ENCODE measurements at places on chromosomes 16 and 17.

DNA sequence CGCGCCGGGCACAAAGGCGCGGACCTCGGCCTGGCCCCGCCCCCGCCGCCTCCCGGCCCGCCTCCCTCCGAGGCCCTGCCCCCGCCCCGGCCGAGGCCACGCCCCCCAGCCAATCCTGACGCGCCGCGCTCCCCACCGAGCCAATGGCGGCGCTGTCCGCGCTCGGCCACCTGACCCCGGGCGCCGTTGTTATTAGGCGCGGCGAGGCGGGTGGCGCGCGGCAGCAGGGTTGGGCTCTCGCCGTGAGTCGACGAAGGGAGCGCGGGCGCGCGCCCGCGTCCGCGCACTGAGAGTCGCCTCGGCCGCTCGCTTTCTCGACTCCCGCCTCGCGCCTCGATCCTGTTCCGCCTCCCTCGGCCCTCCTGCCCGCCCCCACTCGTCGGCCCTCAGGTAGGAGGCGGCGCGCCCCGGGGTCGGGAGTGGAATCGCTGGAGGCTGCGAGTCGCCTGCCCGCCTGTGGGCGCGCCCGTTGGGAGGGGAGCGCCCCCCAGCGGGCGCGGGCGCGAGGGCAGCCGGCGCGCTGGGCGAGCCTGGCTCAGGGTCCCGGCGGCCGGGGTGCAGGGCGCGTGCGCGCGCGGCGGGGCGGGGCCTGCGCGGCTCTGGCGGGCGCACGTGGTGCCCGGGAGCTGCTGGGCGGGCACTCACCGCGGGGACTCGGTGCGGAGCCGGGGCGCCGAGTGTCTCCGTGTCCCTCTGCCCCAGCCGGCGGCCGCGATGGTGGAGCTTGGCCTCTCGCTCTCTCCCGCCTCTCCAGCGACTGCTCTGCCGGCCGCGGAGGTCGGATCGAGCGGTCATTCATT, 405 bp upstream of the CBLN1 start:
- peaks cover 58% of the 10 kb centered on the region for H3K4me1 ChIP-seq
- H3K4me3 ChIP-seq: peak overlapping the region; percentile 45
- no peak overlapping the region for H3K27ac ChIP-seq
- peak; percentile 72 for DNase-seq
- peaks cover 95% of the 10 kb centered on the region for H3K27me3 ChIP-seq

DNA sequence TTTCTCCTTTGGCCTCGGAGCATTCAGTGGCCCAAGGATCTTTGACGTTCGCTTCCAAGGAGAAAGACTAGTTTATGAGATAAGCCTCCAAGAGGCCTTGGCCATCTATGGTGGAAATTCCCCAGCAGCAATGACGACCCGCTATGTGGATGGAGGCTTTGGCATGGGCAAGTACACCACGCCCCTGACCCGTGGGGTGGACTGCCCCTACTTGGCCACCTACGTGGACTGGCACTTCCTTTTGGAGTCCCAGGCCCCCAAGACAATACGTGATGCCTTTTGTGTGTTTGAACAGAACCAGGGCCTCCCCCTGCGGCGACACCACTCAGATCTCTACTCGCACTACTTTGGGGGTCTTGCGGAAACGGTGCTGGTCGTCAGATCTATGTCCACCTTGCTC, 1.4 kb downstream of the AOC3 start:
- peak overlapping the region; percentile 33 for H3K4me3 ChIP-seq
- H3K27ac ChIP-seq: peak overlapping the region; percentile 17
- H3K27me3 ChIP-seq: no peaks in the 10 kb centered on the region
- H3K4me1 ChIP-seq: peaks cover 12% of the 10 kb centered on the region
- DNase-seq: no peak

GRCh38 chr17:73971127-73971526, 232.4 kb upstream of the RPL38 start:
- no peak overlapping the region for H3K4me3 ChIP-seq
- peaks cover 36% of the 10 kb centered on the region for H3K27me3 ChIP-seq
- H3K36me3 ChIP-seq: no peaks in the 10 kb centered on the region
- H3K27ac ChIP-seq: no peak overlapping the region

DNA sequence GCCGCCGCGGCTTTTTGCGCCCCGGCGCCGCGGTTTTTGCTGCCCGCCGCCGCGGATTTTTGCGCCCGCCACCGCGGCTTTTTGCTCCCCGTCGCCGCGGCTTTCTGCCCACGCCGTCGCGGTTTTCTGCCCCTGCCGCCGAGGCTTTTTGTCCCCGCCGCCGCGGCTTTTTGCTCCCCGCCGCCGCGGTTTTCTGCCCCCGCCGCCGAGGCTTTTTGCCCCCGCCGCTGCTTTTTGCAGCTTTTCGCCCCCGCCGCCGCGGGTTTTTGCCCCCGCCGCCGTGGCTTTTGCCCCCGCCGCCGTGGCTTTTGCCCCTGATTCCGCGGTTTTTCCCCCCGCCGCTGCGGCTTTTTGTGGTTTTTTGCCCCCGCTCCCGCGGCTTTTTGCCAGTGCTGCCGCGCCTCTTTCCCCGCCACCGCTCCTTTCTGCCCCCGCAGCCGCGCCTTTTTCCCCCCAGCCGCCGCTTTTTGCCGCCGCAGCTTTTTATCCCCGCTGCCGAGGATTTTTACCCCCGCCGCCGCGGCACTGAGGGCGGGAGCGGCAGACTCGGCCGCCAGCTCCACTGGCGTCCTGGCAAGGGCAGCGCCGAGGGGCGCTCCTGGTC, 518.6 kb upstream of the WSB1 start:
- H3K4me3 ChIP-seq: no peak overlapping the region
- DNase-seq: no peak
- H3K27me3 ChIP-seq: peaks cover 23% of the 10 kb centered on the region
- no peaks in the 10 kb centered on the region for H3K36me3 ChIP-seq
- no peaks in the 10 kb centered on the region for H3K4me1 ChIP-seq
- H3K27ac ChIP-seq: no peak overlapping the region

DNA sequence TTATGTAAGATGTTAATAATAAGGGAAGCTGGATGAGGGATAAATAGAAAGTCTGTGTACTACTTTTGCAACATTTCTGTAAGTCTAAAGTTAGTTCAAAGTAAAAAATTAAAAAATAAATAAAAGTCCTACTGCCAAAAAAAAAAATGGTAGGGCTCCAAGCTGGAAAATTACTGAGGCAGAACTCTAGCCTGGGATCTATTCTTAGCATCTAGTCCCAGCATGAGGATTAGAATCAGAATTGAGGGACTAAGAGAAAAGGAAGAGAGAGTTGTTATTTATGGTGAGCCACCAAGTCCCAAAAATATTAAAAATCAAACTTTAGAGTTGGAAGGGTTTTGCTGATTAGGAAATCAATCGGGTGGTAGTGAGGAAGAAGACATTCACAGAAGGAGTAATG, 110.3 kb downstream of the CYB561 start:
- no peak overlapping the region for H3K27ac ChIP-seq
- no peaks in the 10 kb centered on the region for H3K27me3 ChIP-seq
- no peaks in the 10 kb centered on the region for H3K4me1 ChIP-seq
- no peaks in the 10 kb centered on the region for H3K36me3 ChIP-seq

DNA sequence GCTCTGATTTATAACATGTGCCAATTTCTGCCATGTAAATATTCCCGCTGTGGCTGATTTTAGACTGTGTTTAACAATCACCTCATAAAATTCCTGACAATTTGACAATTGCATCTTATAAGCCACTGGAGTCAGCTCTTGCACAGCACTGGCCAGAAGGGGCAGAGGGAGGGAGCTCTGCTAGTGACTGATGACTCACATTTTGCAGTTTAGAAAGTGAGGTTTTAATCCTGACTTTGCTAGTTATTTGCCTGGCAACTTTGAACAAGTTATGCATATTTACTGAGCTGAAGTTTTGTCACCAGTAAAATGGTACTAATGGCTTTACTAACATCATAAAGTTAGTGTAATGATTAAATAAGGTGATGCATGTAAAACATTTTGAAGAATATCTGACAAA, 452.3 kb downstream of the CNTNAP4 start:
- no peak overlapping the region for H3K27ac ChIP-seq
- no peaks in the 10 kb centered on the region for H3K36me3 ChIP-seq
- DNase-seq: no peak
- no peak overlapping the region for H3K4me3 ChIP-seq
- no peaks in the 10 kb centered on the region for H3K4me1 ChIP-seq
- H3K27me3 ChIP-seq: no peaks in the 10 kb centered on the region

- no peaks in the 10 kb centered on the region for H3K27me3 ChIP-seq
- H3K36me3 ChIP-seq: peaks cover 3% of the 10 kb centered on the region
- H3K4me3 ChIP-seq: no peak overlapping the region
- DNase-seq: no peak
These were observed 23.0 kb downstream of the NSMCE1 start for GRCh38 chr16:27245276-27246172.

- H3K36me3 ChIP-seq: no peaks in the 10 kb centered on the region
- no peak for DNase-seq
- no peak overlapping the region for H3K4me3 ChIP-seq
- H3K27ac ChIP-seq: no peak overlapping the region
These were observed 90.1 kb upstream of the GSE1 start for GRCh38 chr16:85522842-85523601.

DNA sequence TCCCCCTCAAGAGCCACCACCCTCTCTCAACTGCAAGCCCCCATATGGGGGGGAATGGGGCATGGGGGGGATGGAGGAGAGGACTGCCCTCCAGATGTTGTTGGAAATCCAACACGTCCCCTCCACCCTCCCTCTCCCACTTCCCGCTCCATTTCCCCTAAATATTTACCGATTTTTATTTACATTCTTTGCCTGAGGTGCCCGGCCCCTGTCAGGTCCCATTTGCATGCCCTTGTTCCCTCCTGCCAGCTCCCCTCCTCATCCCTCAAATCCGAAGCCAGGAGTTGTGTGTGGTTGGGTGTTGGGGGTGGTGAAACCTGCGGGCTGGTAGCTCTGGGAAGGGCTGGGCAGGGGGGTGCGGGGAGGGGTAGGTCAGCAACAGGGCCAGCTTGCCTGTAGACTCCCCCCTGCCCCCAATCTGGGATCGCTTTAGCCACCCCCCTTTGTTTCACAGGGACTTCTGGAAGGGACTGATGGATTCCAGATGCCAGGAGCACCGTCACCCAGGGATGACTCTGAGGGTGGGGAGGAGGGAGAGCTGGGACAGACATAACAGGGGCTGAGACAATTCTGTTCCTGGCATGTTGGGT, 39.7 kb upstream of the NGFR start:
- DNase-seq: no peak
- H3K4me3 ChIP-seq: no peak overlapping the region
- H3K4me1 ChIP-seq: peaks cover 6% of the 10 kb centered on the region
- H3K36me3 ChIP-seq: no peaks in the 10 kb centered on the region

DNA sequence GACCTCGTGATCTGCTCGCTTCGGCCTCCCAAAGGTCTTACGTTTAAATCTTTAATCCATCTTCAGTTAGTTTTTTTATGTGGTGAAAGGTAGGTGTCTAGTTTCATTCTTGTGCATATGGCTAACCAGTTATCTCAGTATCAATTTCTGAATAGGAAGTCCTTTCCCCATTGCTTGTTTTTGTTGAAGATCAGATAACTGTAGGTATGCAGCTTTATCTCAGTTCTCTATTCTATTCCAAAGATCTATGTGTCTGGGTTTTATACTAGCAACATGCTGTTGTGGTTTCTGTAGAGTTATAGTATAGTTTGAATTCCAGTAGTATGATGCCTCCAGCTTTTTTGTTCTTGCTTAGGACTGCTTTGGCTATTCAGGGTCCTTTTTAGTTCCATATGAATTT, 65.2 kb downstream of the TNFRSF13B start:
- no peak for DNase-seq
- H3K4me3 ChIP-seq: no peak overlapping the region
- H3K36me3 ChIP-seq: no peaks in the 10 kb centered on the region
- peaks cover 16% of the 10 kb centered on the region for H3K27me3 ChIP-seq
- H3K4me1 ChIP-seq: no peaks in the 10 kb centered on the region

GRCh38 chr17:42202696-42203095, 8.4 kb upstream of the GHDC start:
- no peak overlapping the region for H3K27ac ChIP-seq
- no peaks in the 10 kb centered on the region for H3K27me3 ChIP-seq
- H3K4me1 ChIP-seq: no peaks in the 10 kb centered on the region
- DNase-seq: no peak
- H3K36me3 ChIP-seq: peaks cover 81% of the 10 kb centered on the region

DNA sequence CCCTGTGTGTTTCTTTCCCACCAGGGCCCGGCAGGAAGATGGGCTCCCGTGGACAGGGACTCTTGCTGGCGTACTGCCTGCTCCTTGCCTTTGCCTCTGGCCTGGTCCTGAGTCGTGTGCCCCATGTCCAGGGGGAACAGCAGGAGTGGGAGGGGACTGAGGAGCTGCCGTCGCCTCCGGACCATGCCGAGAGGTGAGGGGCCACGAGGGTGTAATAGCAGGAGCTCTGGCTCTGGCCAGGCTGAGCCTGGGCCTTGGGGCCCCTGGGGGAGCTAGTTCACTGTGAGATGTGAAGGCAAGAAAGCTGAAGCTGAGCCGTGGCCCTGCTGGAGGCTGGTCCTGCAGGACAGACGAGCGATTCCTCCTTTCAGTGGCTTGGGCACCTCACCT, 20.0 kb downstream of the C1QTNF1 start:
- peaks cover 33% of the 10 kb centered on the region for H3K4me1 ChIP-seq
- no peak overlapping the region for H3K27ac ChIP-seq
- peak; percentile 55 for DNase-seq
- H3K4me3 ChIP-seq: no peak overlapping the region

GRCh38 chr17:77493238-77493820, 352.6 kb downstream of the SEC14L1 start:
- H3K27me3 ChIP-seq: no peaks in the 10 kb centered on the region
- no peak overlapping the region for H3K27ac ChIP-seq
- H3K4me3 ChIP-seq: no peak overlapping the region
- peaks cover 23% of the 10 kb centered on the region for H3K4me1 ChIP-seq
- H3K36me3 ChIP-seq: peaks cover 74% of the 10 kb centered on the region

- no peaks in the 10 kb centered on the region for H3K36me3 ChIP-seq
- H3K27me3 ChIP-seq: no peaks in the 10 kb centered on the region
- no peak for DNase-seq
- H3K4me1 ChIP-seq: no peaks in the 10 kb centered on the region
- H3K4me3 ChIP-seq: no peak overlapping the region
These were observed 288.6 kb upstream of the ELAC2 start for GRCh38 chr17:13306310-13306962.

DNA sequence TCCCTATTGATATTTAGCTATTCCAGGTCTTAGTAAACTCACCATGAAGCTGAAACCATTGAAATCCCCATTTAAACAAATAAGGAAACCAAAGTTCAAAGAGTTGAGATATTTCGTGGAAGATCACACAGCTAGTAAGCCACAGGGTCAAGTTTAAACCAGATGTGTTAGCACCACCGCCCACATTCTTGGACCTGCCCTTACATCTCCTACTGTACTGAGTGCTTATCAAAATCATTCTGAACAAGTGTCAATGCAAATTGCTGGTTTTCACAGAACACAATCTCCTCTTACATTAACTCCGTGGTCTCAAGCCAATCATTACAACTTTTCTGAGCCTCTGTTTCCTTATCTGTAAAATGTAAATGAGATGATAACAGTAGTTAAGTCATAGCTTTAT, 676.2 kb downstream of the CDH11 start:
- no peaks in the 10 kb centered on the region for H3K4me1 ChIP-seq
- no peaks in the 10 kb centered on the region for H3K36me3 ChIP-seq
- DNase-seq: no peak
- no peaks in the 10 kb centered on the region for H3K27me3 ChIP-seq
- no peak overlapping the region for H3K4me3 ChIP-seq
- H3K27ac ChIP-seq: no peak overlapping the region

- H3K4me3 ChIP-seq: peak overlapping the region; percentile 79
- peaks cover 38% of the 10 kb centered on the region for H3K36me3 ChIP-seq
These were observed 414 bp downstream of the NARF start for GRCh38 chr17:82458885-82459424.
